ENCODE measurements at places on chromosomes 1 and 21.
A peak's percentile ranks its signal among the peaks of the same experiment; 100 is the strongest.

GRCh38 chr1:168084396-168085231, 52.1 kb downstream of the GPR161 start:
- peak; percentile 32 for DNase-seq

GRCh38 chr1:168672278-168672677, 56.7 kb downstream of the DPT start:
- no peak for DNase-seq

DNA sequence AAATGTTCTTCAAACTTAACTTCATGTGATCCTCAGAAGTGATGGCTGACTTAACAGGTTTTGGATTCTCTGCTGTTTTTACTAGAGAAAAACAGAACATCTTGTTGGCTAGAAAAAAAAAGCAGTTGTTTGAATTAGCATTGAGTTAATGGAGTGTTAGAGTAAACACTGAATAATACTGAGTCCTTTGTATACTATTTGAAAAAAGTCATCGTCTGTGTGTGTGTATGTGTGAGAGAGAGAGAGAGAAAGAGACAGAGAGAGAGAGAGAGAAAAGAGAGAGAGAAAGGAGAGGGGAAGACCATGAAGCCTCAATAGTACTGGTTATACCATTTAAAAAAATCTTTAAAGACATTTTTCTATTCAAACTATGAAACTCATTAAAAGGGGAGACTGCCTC, 10.4 kb downstream of the ZNF697 start:
- DNase-seq = no peak

DNA sequence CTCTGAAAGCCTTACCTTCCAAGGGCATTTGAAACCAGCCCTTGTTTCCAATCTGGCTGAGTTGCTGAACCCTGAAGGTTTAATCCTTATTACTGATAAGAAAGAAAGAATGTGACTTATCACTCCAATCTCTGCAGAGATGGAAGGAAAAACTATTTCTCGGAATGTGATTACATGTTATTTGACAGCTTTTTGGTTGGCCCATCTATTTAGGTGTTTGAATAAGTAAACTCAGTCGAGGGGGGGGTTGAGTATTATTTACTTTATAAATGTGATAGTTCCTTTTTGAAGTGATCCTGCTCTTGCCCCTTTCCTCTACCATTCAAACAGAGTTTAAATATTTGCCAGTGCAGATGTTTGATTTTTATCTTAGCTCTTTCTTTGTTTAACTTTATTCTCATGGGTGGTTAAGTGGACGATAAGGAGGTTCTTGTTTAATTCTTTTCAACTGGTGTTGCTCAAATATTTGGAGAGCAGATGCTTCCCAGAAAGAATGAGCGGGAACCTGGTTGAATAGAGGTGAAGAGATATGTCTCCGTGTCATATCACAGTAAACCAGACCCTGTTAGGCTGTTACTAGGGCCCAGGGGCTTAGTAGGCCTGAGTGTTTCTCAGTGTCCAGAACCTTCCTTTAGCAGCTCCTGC, 126.1 kb downstream of the CACHD1 start:
- DNase-seq = no peak

GRCh38 chr1:52593495-52593894, 8.7 kb upstream of the GPX7 start:
- no peak for DNase-seq

GRCh38 chr1:2412773-2413494, 570 bp upstream of the PEX10 start:
- peak; percentile 62 for DNase-seq

GRCh38 chr21:32403201-32403777, 9.2 kb upstream of the EVA1C start:
- DNase-seq = peak; percentile 58

DNA sequence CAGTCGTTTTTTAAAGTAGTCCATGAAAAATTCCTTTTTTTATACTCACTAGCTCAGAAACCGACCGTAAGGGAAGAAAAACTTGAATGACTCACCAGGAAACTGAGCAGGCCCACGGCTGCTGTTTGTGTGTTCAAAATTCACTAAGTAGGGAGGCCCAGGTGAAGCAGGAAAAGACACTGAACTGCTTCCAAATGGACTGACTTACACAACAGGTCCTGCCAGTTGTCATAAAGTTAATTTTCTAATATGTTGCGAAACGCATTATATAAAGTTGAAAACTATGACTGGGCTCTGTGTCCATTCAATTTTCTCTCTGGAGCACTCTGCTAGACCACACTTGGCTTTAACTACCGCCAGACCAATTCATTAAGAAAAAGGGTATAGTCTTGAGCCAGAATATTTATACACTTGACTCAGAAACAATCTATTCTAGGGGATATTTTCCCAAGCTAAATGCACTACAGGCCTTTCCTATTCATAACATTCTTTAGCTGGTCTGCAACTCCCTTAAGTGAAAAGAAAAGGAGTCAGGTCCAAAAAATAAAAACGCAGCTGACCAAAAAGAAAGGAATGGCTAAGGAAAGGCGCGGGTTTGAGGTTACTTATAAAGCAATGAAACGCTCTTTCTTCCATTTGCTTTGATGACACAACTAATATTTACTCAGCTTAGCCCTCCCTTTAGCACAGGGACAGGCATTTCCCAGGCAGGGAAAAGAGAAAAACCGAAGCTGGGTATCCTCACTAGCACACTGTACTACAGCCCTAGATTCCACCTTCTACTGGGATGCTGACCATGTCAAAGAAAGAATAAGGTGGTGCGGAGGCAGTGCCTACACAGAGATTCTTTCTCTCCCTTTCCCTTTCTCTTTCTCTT, 306.3 kb upstream of the ESRRG start:
- no peak for DNase-seq
